ENCODE measurements at places on chromosomes 5 and 9.

DNA sequence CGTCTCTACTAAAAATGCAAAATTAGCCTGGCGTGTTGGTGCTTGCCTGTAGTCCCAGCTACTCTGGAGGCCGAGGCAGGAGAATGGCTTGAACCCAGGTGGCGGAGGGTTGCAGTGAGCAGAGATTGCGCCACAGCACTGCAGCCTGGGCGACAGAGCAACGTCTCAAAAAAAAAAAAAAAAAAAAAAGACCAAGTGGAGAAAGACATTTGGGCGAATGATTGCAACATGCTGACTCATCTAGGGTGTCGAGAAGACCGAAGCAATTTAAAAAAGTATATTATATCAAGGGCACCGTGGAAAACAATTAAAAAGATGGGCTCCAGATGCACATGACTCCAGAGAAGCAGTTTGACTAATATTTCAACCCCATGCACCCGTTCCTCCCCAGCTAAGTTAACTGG is 9.2 kb downstream of the KLF4 start:
- no peak for DNase-seq

GRCh38 chr5:24073107-24073506 is 565.7 kb downstream of the PRDM9 start:
- DNase-seq: no peak

GRCh38 chr5:32476891-32477290 is 32.4 kb upstream of the ZFR start:
- DNase-seq: no peak

DNA sequence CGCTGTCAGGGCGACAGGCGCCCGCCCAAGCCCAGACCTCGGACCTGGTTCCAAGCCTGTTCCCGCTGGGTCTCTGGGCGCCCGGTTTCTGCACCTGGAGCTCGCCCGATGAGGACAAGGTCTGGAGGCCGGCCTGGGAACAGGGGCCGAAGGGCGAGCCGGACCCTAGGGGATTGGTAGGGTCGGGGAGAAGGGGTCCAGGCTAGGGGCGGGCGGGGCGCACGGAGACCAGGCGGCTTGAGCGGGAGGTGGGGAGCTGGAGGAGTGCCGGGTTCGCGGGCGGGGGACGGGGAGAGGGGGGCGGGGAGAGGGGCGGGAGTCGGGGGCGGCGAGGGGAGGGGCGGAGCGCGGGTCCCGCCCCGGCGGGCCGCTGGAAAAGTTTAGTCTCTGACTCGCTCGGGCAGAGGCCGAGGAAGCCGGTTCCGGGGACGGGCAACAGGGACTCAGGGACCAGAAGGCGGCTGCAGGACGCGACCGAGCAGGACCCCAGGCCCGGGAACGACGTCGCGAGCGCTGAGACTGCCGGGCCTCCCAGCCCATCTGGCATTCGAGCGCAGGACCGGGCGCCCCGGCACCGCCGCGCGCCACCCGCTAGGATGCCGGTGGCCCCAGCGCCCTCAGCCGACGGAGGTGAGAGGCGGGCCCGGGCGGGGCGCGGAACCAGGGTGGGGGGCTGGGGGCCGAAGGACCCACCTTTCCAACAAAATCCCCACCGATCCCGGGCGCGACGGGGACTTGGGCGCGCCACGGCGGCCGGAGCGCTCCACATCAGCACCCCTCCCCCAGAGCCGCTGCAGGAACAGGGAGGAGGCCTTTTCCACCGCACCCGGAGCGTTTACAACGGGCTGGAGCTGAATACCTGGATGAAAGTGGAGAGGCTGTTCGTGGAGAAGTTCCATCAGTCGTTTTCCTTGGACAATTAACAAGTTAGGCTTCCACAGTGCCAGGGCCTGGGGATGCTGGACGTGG is at the start of gene S1PR3:
Gene S1PR3 (plus strand): TSS at position 403 of the 969 bp plus-strand sequence. CDS start 9,733 bp downstream, outside the sequence.
- DNase-seq: peak; percentile 25

GRCh38 chr5:40436535-40437237 is 243.0 kb upstream of the PTGER4 start:
- no peak for DNase-seq

DNA sequence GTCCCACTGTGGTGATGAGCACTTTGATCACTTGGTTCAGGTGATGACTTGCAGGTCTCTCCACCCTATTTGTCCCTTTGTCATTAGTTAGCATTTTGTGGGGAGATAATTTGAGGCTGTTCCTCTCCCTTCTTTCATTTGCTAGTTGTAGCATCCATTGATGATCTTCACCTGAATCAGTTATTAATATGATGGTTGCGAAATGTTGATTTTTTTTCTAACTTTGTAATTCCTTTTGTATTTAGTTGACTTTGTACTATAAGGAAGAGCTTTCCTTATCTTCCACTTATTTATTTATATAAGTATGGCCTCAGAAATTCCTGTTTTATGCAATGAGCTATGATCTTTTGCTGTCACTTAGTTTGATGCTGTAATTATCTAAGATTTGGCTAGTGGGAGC is 12.6 kb downstream of the TRIO start:
- no peak for DNase-seq

DNA sequence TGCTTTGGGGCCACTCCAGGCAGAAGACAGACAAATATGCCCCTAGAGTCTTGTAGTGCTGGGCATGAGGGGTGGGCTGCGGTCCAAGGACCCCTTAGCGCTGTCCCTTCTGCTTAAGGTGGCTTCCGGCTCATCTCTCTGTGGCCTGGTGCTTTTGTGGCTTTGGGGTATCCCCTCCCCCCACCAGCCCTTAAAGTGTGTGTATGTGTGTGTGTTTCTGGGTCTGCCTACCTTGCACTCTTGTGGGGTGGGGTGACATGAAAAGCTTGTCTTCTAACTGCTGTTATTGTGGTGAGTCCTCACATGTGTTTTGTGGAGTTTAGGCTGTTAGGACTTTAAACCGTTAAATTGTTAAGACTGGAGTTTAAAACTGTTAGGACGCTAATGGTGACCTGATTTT is 23.6 kb downstream of the MARCHF6 start:
- no peak for DNase-seq

- DNase-seq: no peak
Observed at GRCh38 chr9:100088202-100088601, 10.6 kb downstream of the ERP44 start.

DNA sequence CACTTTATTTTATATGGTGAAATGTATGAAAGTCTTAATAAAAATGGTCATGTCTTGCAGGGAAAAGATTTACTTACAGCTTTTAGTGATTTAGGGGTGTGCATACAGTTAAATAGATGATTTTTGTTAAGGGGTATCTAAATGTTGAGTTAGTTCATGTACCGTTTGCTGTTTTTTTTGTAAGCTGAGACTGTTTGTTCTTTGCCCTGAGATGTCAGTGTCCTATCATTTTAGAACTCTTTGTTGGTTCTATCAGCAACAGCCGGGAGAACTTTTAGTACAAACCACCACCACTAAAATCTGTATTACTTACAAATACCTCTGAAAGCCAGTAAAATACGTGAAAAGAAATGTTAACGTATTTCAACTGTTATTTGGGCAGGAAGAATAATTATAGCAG is 56.3 kb upstream of the MTMR12 start:
- DNase-seq: no peak

DNA sequence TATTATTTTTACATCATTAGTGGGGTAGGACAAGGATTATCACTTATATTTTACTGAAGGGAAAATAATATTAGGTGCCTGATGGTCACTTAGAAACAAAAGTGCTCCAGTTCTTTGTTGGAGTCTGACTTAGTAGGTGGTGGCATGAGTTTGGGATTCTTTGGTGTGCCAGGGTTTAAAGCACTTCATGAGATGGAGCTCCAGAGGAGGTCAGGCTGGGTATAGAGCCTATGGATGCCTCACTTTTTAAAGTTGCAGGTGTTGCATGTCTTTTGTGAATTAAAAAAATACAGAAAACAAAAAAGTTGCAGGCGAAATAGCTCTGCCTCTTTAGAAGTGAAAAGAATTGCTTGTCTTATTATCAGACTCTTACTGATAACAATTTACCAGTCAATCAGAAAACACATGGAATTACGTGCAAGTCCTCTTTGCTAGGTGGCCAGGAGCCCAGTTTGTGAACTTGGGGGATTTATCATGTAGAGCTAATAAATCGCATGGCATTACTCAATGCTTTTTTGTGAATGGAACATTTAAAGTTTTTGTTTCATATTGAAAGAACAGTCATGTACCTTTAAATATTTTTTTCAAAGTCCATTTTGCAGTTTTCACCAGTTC is 1.6 kb downstream of the ITK start:
- DNase-seq: no peak

GRCh38 chr9:123724211-123724796 is 205.6 kb downstream of the DENND1A start:
- no peak for DNase-seq

- no peak for DNase-seq
Observed at GRCh38 chr9:114105236-114105635, 6.1 kb upstream of the KIF12 start.

DNA sequence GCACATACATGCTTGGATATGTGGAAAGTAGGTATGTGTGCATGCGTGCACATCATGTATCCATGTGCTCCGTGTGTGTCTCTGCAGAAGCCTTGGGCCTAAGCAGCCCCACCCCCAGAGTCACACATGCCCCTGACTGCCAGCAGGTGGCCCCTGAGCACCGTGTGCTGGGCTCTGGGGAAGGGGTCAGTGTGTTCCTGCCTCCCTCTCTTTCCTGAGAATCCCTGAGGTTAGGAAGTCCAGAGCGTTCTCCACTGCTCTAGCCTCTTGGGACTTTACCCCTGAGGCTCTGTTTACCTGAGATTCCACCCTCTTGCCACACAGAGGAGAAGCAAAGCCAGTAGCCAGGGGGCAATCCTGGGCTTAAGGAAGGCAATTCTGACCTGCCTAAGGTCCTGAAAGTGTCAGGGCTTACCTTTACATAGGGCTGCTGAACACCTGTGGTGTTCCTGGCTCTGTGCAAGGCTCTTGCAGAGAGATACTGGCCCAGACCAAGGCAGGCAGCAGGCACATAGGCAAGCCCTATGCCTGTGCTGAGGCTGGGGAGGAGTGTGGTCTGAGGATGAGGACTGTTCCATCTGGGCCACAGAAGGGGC is 207.3 kb downstream of the TMEM38B start:
- DNase-seq: no peak

- no peak for DNase-seq
Observed at GRCh38 chr5:149860801-149861322, 83.7 kb downstream of the PDE6A start.

DNA sequence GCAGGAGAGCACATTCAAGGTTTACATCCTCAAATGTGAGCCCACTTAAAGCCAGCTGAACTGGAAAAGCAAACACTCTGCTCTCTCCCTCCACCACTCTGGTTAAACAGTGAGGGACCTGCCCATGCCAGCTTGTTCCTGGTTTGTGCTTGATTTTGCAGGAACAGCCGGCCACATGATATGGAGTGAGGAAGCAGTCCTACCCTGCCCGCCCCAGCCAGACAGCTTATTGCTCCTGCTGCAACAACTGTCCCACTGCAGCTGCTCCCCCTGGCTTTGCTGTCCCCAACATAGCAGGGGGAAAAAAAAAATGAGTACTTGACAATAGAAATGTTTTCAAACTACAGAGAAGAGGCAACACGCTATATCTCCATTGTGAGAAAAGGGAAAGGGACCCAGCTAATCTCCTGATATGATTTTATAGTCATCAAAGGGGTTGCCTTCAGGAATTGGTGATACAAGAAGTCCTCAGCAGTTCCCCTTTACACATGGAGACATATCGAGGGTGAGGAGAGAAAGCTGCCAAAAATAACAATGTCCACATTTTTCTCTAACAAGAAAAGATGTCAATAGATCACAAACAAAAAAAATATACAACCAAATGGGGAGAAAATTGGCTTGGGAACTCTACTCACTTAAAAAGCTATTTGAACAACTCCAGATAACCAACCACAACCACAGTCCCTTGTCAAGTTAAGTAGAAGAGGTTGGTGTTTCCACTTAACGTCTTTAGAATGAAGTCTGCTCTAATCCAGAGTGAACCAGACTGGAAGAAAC is 4.6 kb downstream of the MYO10 start:
- no peak for DNase-seq

DNA sequence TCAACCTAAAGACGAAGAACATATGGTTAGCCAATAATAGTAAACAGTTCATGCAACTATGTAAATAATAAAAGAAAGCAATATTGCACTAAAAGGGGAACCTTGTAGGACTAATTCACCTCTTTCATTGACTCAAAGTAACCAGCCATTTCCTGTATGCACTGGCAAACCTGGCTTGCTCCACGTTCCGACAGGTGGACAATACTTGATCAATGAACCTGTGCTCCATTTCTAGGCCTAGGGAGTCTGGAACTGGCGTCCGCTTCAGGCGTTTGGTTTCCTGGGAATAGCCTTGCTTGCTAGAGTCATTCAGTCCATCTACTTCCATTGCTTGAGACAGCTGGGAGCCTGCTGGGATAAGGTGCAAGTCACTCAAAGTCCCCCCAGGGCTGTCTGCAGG is 41.6 kb downstream of the PTAR1 start:
- no peak for DNase-seq

DNA sequence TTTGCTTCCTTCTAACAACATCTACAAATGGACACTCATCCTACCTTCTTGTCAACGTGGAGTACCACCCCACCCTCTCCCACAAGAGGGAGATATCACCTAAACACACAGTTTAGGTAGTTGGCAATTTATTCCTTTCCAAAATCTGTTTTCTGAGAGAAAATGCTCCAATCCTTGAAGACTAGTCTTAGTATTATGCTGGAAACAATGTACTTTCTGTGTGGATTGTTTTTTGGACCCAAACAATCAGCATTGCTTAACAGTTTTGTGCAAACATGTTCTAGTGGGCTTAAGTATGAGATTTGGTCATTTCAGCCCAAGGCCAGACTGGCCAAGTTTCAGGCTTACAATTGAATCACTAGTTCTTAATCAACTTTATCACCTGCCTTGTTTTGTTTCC is 359.1 kb downstream of the ARHGEF28 start:
- DNase-seq: no peak

- DNase-seq: no peak
Observed at GRCh38 chr5:82341325-82341724, 63.2 kb upstream of the RPS23 start.

DNA sequence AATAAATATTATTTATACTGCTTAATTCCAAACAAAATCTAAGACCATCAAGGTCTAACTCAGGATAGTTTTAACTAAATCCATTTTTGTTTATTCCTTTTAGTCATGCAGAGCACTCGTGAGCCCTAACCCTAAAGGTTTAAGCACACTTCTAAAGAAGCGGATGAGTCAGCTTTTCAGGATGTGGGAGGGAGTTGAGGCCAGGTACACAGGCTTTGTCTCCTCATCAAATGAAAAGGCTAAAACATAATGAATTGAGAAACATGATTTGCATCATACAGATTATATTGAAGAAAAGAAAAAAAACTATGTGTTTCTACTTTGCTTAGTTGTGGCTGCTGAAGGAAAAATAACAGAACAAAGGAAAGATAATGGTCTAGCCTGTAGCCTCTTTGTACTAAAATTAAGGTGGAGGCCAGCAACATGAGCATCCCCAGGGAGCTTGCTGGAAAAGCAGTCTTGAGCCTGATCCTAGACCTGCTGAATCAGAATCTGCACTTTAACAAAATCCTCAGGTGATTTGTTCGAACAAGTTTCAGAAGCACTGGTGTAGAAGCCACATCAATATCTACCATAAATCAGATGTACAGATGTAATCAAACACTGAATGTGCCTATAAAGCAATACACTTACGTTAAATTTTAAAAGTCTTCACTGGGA is 21.1 kb upstream of the ISCA1 start:
- peak; percentile 38 for DNase-seq
